Aorta (tissue), 5 donors: ENCODE measurements at places on chromosomes 6 and 20.

GRCh38 chr6:106988664-106989063, 14.1 kb upstream of the CD24 start:
- no peak for DNase-seq

- no peak for DNase-seq
These were observed 269.9 kb upstream of the SUPT3H start for GRCh38 chr6:45647341-45648261.

DNA sequence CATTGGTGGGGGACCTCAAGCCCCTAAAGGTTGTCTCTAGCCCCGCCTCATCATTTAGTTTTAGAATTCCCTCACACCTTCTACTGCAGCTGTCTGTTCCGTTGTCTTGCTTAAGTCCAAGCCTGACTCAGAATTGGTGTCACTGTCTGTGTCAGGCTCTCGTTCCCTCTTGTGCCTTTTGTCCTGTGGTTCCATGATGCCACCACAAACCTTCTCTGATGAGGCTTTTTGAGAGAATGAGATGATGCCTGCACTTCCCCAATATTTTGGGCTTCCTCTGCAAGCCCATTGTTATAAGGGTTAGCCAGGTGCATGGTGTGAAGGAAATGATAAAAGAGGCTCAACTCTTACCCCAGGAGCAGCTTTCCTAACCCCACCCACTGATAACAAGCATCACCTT, 8.1 kb upstream of the AKIRIN2 start:
- no peak for DNase-seq

- no peak for DNase-seq
These were observed 784.2 kb downstream of the KIF16B start for GRCh38 chr20:15789079-15789478.

DNA sequence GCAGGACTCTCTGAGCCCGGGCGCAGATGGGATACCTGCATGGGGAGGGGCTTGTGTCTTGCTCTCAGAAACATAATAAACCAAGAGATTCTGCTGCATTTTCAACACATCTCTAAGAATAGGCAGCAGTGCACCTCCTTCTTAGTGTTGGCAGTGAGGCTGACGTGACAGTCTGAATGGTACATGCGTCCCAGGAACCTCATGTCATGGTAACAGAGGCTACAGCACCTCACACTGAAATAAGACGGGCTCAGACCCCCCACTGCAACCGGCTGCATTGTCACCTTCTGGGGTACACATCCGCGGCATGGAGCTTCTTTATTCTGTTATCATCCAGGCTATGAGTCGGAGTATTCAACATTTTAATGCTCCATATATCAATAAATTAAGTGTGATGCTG, 397.3 kb upstream of the AGPAT4 start:
- DNase-seq: no peak

DNA sequence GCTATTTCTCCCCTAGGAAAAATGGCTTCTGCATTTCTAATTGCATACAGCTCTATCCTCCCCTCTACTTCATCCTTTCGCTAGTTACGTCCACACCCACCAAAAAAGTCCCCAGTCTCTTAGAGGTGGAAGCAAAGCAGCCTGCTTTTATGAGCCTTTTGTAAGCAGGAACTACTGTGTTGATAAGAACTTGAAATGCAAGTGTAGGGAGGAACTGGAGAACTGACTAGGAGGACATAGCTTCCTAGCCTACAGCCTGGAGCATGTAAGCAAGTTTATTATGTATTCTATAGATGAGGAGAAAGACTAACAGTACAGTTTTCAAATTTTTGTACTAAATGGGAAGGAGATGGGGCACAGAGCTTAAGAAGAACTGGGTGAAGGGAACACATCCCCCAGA, 10.3 kb downstream of the ARHGAP18 start:
- DNase-seq: no peak

DNA sequence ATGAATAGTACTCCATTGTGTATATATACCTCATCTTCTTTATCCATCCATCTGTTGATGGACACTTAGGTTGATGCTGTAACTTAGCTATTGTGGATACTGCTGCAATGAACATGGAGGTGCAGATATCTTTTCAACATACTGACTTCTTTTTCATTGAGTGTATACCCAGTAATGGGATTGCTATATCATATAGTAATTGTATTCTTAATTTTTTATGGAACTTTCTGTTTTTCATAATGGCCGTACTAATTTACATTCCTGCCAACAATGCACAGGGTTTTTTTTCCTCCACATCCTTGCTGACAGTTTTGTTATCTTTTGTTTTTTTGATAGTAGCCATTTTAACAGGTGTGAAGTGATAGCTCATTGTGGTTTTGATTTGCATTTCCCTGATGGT, 5.2 kb downstream of the CCN2 start:
- DNase-seq: no peak

DNA sequence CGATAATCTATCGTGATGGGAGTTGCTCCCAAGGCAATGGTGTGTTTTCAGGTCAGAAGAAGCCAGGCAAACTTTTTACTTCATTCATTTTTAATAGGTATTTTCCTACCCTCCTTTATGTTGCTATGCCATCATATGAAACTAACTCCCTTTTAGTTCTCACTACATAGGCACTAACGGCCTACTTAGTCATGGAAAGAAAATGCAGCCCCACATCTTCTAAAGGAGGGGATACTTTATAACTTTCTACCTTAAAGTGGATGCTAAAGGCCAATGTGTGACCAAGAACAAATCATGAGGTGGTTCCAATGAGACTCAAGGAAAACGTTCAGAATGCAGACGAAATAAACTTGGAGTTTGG, 193.8 kb downstream of the FOXA2 start:
- no peak for DNase-seq

DNA sequence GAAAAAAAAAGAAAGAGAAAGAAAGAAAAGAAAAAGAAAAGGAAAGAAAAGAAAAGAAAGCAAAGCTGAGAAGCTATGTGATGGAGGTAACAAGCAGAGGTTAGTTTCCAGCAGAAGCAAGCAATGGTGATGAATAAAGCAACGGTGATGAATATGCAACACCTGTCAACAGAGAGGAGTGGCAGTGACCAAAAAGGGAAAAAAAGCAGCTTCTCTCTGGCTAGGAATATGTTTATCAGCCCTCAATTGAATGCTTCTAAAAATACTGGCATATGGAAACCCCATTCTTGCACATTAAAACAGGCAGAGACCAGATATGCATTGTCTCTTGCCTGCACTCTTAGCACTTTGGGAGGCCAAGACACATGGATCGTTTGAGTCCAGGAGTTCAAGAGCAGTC, 100.9 kb downstream of the GJA1 start:
- no peak for DNase-seq

- no peak for DNase-seq
These were observed 4.1 kb downstream of the C20orf202 start for GRCh38 chr20:1207293-1207878.

GRCh38 chr20:43563429-43563828, 4.6 kb downstream of the SGK2 start:
- DNase-seq: no peak

DNA sequence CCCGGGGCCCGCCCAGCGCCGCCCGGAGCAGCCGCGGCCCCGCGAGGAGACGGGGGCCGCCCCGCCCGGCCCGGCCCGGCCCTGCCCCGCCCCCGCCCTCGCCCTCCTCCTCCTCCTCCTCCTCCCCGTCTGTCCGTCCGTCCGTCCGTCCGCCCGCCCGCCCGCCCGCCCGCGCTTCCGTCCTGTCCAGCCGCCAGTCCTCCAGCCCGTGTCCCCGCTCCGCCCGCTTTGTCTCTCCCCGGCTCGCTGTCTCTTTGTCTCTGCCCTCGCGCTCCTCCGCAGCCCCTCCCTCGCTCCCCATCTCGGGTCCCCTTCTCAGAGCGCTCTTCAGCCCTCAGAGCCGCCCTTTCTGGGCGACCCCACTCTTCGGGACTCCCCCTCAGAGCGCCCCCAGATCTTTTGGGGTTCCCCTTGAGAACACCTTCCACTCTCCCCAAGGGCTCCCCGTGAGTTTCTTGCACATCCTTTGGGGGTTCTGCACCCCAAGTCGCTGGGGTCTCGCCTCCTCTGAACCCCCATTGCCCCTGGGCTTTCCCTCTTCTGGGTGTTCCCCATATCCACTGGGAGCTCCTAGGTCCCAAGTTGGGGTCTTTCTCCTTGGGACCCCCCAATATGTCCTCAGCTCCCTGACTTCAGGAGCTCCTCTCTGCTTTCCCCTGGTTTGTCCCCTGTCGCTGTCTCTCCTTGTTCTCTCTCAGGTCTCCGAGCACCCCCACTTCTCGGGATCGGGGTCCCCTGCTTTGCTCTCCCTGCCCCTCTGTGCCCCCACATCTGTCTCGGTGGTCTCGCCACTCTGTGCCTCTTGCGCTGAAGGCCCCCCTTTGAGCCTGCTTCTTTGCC, 79.5 kb upstream of the MYL9 start:
- DNase-seq: peak; percentile 84

GRCh38 chr6:162485464-162485863, 242.1 kb downstream of the PRKN start:
- no peak for DNase-seq

DNA sequence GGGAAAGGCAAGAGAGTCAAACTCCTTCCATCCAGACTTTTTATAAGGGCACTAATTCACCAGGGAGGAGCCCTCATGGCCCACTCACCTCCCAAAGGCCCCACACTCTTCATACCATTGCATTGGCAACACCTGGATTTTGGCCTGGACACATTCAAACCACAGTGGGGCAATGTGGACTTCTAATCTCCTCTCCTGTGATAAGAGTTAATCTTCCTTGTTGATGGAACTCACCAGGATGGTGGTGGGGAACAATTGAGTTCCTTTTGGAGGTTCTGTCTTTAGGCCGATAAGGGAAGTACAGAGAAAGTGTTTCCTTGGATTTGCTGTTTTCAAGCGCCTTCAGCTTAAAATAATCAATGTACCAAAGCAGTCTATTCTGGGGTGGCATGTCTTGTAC, 268.7 kb downstream of the CD83 start:
- DNase-seq: no peak

GRCh38 chr6:105759015-105759414, 327.1 kb upstream of the PRDM1 start:
- DNase-seq: no peak

GRCh38 chr6:5302220-5302946, 41.1 kb downstream of the FARS2 start:
- no peak for DNase-seq

DNA sequence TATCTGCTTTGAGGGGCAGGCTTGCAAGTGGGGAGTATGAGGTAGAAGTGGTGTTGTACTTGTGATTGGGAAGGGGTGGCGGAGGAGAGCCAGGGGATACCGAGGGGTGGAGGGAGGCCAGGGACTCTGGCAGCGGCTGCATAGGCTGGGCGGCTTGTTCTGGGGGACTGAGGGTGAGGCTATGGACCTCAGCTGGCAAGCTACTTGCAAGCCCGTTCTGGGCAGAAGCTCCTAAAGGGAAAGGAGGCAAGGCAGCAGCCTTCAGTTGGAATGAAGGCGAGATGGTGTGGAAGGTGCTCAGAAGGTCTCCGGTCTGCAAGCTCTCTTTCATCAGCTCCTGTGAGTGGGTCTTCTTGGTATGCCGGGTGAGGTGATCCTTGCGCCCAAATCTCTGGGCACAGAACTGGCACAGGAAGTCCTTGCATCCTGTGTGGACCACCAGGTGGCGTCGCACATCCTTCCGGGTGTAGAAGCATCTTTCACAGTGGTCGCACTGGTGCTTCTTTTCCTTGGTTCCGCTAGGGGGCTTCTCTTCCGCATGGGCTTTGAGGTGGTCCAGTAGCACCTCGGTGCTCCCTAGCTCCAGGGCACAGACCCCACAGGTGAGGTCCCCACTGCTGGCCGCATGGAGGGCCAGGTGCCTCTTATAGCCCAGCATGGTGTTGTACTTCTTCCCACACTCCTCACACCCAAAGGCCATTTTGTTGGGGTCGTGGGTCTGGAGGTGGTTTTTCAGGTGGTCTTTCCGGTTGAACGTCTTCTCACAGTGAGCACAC, 66.0 kb downstream of the PLAGL1 start:
- peak; percentile 55 for DNase-seq

GRCh38 chr20:23062632-23063031, 13.2 kb upstream of the THBD start:
- DNase-seq: no peak

DNA sequence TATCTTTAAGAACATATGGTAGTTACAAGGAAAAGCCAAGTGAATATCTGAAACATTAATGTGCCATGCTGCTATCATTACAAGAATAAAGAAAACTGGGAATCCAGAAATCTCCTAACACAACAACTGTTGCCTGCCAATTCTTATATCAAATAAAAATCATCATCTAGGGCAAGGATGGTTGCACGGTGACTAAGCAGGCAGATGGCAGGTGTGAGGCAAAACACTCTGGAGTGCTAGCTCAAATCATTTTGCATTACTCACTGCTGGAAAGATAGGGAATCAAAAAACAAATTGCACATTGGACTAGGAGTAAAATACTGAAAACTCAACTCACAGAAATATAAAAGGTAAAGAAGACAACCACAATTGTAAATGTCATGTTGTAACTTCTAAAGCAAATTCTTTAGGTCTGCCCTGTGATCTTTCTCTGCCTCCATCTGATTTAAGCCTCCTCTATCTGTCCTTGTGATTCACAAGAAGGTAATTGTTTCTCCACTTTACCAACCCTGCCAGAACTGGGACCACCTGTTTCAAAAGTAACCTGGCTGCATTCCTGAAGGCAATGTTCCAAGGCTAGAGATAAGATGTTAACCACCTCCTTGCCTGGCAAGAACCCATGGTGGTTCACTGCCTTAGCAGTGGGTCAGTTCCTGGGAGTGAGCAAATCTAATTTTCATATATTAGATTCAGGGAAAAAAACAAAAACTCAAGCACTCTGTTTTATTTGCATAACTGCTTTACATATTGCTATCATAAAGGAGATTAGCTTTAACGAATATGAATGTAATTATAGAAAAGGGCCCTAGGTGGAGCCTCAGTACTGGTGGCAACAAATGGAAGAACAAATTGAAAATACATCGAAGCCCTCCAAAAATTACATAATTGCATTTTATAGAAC, 33.1 kb upstream of the LCA5 start:
- no peak for DNase-seq

GRCh38 chr6:35275744-35276260, 16.3 kb downstream of the ZNF76 start:
- DNase-seq: no peak

DNA sequence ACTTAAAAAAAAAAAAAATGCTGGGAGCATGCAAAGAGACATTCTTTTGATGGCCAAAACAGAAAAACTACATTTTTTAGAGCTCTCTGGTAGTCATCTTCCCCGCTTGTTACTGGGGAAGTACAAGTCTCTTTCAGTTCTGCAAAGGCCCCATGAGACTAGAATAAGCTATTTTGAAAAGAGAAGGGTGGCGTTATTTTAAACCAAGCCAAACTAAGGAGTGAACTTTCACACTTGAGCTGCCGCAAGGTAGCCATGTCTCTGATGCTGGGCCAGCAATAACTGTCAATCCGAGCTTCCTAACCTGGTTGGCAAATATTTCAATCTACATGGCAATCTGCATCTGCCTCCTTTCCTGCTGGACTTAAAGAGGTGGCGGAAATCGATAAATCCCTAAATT, 96.7 kb downstream of the L3MBTL3 start:
- no peak for DNase-seq
